Hepatic stellate cell (primary cell): ENCODE measurements at places on chromosomes 7 and 10.
A peak's percentile ranks its signal among the peaks of the same experiment; 100 is the strongest.

DNA sequence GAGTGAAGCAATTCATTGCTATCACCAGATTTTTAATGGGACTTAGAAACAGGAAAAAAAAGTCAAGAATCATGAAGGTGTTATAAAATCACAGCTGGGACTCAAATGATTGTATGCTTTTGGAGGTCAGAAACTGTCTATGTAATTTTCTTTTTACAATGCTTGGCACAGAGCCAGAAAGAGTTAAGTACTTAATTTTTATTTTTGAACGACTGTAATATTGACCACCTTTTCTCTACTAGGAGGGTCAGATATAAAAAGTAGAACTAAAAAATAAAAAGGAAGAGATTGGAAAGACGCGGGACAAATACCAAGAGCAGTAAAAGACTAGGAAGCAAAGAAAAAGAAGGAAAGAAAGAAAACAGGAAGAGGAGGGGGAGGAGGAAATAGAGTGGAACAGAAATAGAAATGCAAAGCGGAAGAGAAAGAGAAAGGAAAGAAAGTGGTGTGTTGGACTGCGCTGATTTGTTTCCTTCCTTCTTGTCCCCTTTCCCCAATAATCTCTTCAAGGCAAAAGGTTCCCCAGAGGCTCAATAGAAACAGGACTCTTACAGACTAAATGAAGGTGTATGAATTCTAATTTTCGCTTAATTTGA is 23.2 kb upstream of the C1GALT1 start:
- DNase-seq, result no peak

GRCh38 chr7:96915029-96915428 is 90.3 kb upstream of the DLX6 start:
- DNase-seq, result no peak

- DNase-seq, result peak; percentile 48
Measured at GRCh38 chr7:93115796-93116195, 2.0 kb downstream of the SAMD9 start.

- DNase-seq, result no peak
Measured at GRCh38 chr10:26368463-26368862, 69.7 kb upstream of the APBB1IP start.

DNA sequence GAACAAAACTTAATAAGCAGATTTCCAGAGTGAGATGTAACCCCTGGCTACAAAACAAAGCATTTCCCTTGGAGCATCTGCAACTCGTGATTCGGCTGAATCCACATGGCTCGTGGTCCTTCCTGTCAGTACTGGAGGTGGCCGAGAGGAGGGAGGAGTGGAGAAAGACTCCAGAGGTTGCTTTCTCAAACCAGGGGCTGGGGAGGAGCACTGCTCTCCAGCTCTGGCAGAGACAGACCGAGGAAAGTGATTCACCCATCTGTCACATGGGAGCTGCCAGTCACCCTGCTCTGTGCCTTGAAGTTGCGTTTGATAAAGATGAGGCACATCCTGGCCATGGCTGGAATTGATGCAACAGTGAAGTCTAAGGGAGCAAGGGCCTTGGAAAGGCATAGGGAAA is 72.7 kb downstream of the COL13A1 start:
- DNase-seq, result peak; percentile 96

GRCh38 chr10:17134737-17135260 is 5.2 kb upstream of the CUBN start:
- DNase-seq, result no peak

DNA sequence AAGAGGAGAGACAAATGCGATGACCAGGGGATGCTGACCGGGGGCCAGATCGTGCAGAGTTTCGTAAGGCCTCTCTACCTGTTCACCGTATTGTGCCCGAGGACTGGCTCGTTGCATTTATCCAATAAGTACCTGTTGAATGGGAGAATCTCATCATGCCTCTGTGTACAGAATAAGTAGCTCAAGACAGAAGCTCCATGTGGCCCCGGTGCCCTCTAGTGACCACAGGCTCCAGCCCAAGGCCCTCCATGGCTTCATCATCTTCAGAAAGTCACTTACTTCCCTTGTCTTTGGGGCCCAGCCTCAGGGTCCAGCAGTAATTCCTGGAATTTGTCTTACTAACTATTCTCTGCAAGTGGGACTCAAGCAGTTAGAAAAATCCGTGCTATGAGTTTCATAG is 151.0 kb downstream of the CHN2 start:
- DNase-seq, result no peak

- no peak for DNase-seq
Measured at GRCh38 chr10:32379950-32380551, 33.1 kb upstream of the EPC1 start.

- no peak for DNase-seq
Measured at GRCh38 chr7:91043924-91044645, 220.1 kb upstream of the FZD1 start.

DNA sequence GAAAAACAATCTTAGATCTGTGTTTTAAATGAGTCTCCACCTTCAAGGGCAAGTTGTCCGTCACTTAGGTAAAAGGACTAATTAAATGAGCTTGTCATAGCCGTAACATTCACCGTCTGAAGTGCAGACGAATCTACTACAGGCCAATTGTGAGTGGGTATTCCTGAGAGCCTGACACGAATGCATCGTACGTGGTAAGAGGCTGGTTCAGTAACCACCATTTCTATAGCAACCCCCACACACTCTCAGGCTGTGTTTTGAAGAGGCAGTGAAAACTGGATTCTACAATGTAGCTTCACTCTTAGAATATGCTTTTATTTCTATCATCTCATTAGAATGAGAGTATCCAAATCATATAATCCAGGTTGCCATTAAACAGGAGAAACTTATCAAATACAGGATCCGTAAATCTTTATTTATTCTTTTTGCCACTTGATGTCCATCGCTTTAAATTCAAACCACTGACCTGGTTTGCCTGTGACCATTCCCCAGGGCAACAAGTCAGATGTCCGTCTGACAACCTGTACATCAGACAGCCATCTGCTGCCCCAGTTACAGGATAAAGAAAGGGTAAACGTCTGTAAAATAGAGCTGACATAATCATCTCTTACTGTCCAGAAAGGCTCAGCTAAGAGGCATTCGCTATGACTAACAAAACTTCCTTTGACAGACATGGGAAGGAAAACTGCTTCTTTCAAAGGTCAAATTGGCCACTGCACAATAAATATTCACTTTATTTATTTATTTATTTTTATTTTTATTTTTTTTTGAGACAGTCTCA is 70.3 kb upstream of the NMT2 start:
- no peak for DNase-seq

DNA sequence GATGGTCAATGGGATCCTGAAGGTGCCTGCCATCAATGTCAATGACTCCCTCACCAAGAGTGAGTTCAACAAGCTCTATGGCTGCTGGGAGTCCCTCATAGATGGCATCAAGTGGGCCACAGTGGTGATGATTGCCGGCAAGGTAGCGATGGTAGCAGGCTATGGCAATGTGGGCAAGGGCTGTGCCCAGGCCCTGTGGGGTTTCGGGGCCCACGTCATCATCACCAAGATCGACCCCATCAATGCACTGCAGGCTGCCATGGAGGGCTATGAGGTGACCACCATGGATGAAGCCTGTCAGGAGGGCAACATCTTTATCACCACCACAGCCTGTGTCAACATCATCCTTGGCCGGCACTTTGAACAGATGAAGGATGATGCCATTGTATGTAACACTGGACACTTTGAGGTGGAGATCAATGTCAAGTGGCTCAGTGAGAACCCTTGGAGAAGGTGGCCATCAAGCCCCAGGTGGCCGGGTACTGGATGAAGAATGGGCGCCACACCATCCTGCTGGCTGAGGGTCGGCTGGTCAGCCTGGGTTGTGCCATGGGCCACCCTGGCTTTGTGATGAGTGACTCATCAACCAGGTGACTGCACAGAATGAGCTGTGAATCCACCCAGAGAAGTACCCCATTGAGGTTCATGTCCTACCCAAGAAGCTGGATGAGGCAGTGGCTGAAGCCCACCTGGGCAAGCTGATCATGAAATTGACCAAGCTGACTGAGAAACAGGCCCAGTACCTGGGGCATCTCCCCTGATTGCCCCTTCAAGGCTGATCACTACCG is 63.0 kb upstream of the ANTXRL start:
- no peak for DNase-seq

- peak; percentile 94 for DNase-seq
Measured at GRCh38 chr10:69901628-69902505, 100.2 kb downstream of the COL13A1 start.

DNA sequence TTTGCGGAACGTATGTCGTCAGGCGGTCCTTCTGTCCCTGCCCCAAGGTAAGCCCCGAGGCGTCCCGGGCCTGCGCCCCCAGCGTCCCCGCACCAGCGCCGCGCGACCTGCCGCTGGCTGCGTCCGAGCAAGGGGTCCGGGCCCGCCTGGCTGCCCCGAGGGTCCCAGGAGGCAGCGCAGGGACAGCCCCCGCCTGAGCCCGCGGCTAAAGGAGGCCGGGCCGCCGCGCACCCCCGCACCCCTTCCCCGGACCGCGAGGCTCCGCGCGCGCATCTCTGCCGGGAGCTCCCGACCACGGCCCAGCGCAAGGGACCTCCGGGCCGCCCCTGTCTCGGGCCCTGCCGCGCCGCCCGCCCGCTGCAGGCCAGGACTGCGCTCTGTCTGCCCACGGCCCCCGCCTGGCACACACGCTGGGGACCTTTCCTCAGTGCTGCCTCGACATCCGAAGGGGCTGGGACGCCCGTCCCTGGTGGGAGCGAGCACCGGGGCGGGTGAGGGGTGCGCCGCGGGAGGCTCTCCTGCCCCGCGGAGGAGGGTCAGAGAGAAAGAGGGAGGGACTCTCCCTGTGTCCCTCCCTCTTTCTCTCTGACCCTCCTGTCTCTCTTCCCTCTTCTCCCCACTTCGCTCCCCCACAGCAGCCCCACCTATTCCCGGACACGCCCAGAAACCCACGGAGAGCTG is 25.0 kb downstream of the SHH start:
- no peak for DNase-seq

DNA sequence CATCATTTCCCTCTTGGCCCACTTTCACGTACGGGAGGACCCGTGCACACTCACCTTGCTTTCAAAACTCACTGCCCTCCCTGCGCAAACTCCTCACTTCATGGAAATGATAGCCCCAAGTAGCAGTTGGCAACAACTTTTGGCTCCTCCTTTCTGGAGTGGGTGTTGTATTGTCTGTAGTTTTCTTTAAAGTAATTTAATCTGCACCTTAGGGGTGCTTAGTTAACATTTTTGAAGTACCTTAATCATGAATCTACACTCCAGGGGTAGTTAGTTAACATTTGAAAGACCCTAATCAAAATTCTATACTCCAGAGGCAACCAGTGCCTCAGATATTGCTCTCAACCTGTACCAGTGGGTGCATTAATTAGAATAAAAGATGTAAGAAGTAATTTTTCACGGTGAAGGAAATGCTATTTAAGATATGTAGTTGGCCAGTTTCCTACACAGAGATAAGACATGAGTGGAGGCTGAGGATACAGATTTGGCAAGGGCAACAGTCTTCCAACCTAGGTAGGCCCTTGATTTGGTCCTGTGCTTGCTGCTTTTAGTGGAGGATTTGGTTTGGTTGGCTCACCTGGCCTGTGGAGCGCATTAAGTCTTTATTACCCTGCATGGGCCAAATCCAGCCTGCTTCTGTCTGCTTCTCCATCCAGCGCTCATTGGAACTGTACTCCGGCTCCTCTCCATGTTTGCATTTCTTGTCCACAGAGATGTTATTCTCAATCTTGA is 93.0 kb downstream of the EXOC4 start:
- DNase-seq, result no peak

DNA sequence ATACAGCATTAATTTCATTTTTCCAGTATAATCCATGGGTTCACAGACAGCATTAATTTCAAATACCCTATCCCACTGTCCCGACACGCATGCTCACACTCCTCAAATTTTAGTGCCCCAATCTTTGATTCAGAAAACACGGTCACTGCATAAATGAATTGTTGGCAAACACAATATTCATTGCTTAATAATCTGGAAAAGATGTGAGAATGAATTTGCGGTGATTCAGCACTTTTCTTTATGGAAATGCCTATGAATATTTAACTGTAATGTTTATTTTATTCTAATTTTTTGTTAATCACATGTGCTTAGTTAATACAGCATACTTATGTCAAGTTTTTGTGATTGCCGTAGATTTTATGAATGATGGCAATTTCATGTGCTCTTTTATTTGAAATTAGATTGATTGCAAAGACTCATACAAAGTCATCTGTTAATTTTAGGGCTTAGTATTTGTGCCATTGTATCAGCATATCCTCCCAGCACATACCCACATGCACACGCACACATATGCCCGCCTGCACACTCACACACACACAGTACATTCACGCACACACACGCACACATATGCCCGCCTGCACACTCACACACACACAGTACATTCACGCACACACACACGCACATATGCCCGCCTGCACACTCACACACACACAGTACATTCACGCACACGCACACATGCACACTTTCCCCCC is 35.1 kb downstream of the MACROH2A2 start:
- no peak for DNase-seq
